ENCODE measurements at places on chromosomes 12 and 14. TPM values are rescaled to one million over a fixed set of nuclear protein-coding genes. Genes with fewer than 3 reads are reported as not detected.

The RDH16 gene
- 1.9 TPM for total RNA-seq

The RBMS2 gene
- 1.9 TPM for total RNA-seq

The TSHR gene
- total RNA-seq = 0.84 TPM

The SCAF11 gene
- 212 TPM for total RNA-seq

The HNRNPA1 gene
- total RNA-seq = 986 TPM

DNA sequence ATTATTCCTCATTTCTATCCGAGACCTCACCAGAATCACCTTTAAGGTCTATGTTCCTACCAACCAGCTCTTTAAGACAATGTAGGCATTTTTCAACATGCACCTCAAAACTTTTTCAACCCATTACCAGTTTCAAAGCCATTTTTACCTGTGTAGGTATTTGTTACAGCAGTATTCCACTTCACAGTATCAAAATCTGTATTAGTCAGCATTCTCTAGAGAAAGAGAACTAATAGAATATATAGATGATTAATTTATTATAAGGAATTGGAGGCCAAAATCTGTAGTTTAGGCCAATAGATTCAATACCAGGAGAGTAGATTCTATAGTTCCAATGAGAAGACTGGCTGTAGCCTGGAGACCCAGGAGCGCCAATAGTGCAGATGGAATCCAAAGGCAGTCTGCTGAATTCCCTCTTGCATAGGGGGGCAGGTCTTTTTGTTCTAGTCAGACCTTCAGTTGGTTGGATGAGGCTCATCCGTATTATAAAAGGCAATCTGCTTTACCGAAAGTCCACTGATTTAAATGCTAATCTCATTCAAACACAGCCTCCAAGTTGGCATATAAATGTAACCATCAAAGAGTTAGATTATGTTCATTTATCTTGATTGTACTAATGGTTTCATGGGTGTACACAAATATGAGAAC is 151.6 kb upstream of the SYT1 start:
- H3K27ac ChIP-seq = no peak overlapping the region
- no peaks in the 10 kb centered on the region for H3K4me1 ChIP-seq
- no peaks in the 10 kb centered on the region for H3K27me3 ChIP-seq
- no peaks in the 10 kb centered on the region for H3K36me3 ChIP-seq
- no peak overlapping the region for H3K4me3 ChIP-seq

DNA sequence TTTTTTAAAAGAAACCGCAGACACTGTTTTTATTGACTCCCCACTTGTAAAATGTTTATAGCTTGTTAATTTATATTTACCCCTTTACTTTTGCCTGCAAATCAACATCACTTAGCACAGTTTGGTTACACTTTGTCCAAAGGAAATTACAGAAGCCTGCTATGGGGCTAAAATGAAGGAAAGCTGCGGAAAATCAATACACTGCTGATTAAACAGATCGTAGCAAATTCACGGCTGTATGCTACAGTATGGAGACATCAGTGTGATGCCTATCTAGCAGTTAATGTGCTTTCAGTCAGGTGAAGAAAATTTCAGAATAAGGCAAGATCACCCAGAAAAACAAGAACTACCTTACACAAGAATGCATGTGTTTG is 110.0 kb downstream of the FOXG1 start:
- no peak overlapping the region for H3K27ac ChIP-seq
- H3K4me3 ChIP-seq = no peak overlapping the region
- no peaks in the 10 kb centered on the region for H3K4me1 ChIP-seq
- DNase-seq = no peak

DNA sequence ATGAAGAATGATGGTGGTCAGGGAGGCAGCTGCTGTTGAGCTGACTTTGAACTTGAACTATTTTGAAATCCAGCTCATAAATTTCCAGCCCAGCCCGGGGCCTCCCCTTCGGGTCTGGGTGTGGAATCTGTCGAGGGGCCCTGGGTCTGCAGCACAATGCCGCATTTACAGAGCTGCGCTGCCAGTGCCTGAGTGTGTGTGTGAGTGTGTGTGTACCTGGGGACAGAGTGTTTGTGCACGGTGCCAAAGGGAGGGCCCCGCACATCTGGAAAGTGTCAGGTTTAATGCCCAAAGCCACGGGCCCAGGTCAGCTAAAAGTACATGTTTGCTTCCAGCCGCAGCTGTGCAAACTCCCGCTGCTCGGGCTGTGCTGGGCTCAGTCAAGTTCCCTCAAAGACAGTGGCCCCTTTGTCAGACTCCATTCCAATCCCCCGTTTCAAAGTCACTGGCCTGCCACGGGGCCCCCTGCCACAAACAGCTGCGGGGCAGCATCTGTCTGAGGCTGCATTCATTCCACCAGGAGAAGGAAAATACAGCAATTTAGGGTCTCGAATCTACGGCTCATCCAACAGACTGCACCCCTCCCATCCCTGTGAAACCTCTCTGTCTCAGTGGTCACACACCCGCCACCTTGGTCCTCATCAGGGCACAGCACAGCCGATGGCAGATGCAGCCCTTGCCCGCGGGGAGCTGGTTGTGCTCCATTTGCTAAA is 16.3 kb upstream of the RFLNA start:
- H3K36me3 ChIP-seq = no peaks in the 10 kb centered on the region
- H3K4me3 ChIP-seq = no peak overlapping the region
- peaks cover 3% of the 10 kb centered on the region for H3K27me3 ChIP-seq
- H3K4me1 ChIP-seq = no peaks in the 10 kb centered on the region
- no peak overlapping the region for H3K27ac ChIP-seq

The LBHD2 gene
- total RNA-seq = not detected

- peaks cover 11% of the 10 kb centered on the region for H3K4me1 ChIP-seq
- no peak overlapping the region for H3K27ac ChIP-seq
- H3K4me3 ChIP-seq = no peak overlapping the region
- no peaks in the 10 kb centered on the region for H3K36me3 ChIP-seq
- no peaks in the 10 kb centered on the region for H3K27me3 ChIP-seq
- DNase-seq = no peak
These were observed 56.8 kb upstream of the LRRK2 start for GRCh38 chr12:40168001-40168400.

The C2CD5 gene
- total RNA-seq = 59.3 TPM

The KRT1 gene
- total RNA-seq = 0.67 TPM

The LRRK2 gene
- 0.39 TPM for total RNA-seq

DNA sequence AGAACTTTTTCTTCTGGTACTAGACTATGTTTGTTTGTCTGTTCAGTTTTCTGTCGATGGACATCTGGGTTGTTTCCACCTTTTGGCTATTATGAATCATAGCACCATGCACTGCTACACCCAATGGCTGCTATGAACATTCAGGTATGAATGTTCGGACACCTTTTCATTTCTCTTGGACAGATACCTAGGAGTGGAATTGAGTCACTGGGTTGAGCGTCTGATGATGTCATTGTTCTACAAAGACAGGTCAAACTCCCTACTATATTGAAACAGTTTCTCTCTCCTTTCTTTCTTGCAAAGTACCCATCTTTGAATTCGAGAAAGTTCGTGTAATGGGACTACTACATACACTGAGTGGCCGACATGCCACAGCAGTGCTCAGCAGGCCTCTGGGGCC is 44.7 kb downstream of the KCTD10 start:
- peaks cover 6% of the 10 kb centered on the region for H3K4me1 ChIP-seq
- H3K4me3 ChIP-seq = no peak overlapping the region
- H3K27ac ChIP-seq = no peak overlapping the region
- DNase-seq = no peak
- H3K27me3 ChIP-seq = no peaks in the 10 kb centered on the region
- H3K36me3 ChIP-seq = no peaks in the 10 kb centered on the region

DNA sequence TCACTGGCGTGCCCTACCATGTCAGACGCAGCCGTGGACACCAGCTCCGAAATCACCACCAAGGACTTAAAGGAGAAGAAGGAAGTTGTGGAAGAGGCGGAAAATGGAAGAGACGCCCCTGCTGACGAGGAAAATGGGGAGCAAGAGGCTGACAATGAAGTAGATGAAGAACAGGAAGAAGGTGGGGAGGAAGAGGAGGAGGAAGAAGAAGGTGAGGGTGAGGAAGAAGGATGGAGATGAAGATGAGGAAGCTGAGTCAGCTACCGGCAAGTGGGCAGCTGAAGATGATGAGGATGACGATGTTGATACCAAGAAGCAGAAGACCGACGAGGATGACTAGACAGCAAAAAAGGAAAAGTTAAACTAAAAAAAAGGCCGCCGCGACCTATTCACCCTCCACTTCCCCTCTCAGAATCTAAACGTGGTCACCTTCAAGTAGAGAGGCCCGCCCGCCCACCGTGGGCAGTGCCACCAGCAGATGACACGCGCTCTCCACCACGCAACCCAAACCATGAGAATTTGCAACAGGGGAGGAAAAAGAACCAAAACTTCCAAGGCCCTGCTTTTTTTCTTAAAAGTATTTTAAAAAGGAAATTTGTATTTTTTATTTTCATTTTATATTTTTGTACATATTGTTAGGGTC is 13.2 kb downstream of the TRIP11 start:
- no peak overlapping the region for H3K27ac ChIP-seq
- H3K4me1 ChIP-seq = no peaks in the 10 kb centered on the region
- H3K4me3 ChIP-seq = no peak overlapping the region
- H3K36me3 ChIP-seq = peaks cover 27% of the 10 kb centered on the region

- DNase-seq = no peak
- no peaks in the 10 kb centered on the region for H3K4me1 ChIP-seq
- H3K27me3 ChIP-seq = no peaks in the 10 kb centered on the region
- no peaks in the 10 kb centered on the region for H3K36me3 ChIP-seq
- H3K27ac ChIP-seq = no peak overlapping the region
These were observed 154.9 kb downstream of the C12orf75 start for GRCh38 chr12:105485321-105485910.

GRCh38 chr12:111842556-111843396 is 748 bp downstream of the MAPKAPK5 start:
- DNase-seq = peak; percentile 38
- peaks cover 46% of the 10 kb centered on the region for H3K4me1 ChIP-seq

The CD69 gene
- 35.9 TPM for total RNA-seq

GRCh38 chr12:125267114-125267513 is 201.9 kb downstream of the AACS start:
- no peaks in the 10 kb centered on the region for H3K4me1 ChIP-seq
- H3K27me3 ChIP-seq = no peaks in the 10 kb centered on the region
- no peak overlapping the region for H3K27ac ChIP-seq
- no peak for DNase-seq
- H3K36me3 ChIP-seq = no peaks in the 10 kb centered on the region

The TBX3 gene
- not detected for total RNA-seq
